Lower leg skin (tissue), 4 donors: ENCODE measurements at places on chromosomes 12 and 14. TPM values are rescaled to one million over a fixed set of nuclear protein-coding genes. Genes with fewer than 3 reads are reported as not detected.

Gene KRT8
- 37.9 TPM for total RNA-seq

Gene ANKS1B
- total RNA-seq, result 4.8 TPM

Gene LTA4H
- total RNA-seq, result 84.7 TPM

Gene GNS
- 45.0 TPM for total RNA-seq
